ENCODE measurements at places on chromosomes 16 and 17.

DNA sequence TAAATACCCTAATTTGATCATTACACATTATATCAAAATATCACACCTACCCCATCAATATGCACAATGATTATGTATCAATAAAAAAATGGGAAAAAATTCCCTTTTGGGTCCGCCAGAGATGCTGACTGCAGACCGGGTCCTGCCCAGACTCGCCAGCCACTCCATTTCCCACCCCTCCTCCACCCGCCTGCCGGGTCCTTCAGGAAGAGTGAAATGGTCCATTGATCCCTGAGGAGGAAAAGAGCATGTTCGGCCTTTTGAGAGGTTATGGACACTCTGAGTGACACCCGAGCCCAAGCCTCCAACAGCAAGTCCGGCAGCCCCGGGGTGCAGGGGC is 123.9 kb upstream of the ZFHX3 start:
- no peak for DNase-seq

DNA sequence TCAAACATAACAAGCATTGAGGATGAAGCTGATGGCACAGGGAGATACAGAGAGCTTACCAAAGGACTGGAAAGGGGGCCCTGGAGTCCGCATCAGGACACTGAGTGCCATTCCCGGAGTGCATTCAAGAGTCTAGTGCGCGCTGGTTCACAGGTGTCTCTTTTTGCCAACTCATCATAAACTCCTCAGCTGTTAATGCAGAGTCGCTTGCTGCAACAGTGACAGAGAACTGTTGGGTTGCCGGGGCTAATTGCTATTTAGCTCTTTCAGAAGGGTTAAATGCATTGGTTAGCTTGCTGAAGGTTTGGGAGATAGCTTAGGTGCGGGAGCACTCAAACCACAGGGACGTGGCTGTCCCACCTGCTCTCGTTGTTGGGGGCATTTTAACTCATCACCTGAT is 1091.6 kb upstream of the EEF2KMT start:
- no peak for DNase-seq

GRCh38 chr17:40101367-40102210 is 1.2 kb upstream of the NR1D1 start:
- no peak for DNase-seq

DNA sequence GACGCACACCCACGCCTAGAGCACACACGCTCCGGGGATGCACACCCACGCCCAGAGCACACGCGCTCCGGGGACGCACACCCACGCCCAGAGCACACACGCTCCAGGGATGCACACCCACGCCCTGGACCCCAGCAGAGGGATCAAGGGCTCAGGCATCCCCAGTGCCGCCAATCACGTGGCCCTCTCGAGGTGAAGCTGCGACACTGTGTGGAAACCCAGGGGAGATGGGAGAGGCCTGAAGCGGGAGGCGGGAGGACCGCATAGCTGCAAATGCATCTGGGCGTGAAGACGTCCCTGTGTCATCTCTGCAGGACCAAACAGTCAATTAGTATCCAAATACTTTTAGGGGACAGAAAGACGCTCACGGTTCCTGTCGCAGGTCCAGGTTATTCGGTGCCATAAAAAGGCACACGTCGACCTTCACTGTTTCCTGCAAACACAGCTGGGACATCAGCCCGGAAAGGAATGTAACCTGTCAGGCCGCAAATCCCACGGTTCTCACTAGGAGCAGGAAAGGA is 56.4 kb downstream of the TBC1D16 start:
- DNase-seq = no peak

All from SK-N-DZ (cell line).